Stimulated activated CD4-positive, alpha-beta T cell treated with anti-CD3 and anti-CD28 coated beads, Interleukin-15, amount 100 ng/mL, for 1 hour (primary cell): ENCODE measurements at places on chromosomes 5 and 9.

DNA sequence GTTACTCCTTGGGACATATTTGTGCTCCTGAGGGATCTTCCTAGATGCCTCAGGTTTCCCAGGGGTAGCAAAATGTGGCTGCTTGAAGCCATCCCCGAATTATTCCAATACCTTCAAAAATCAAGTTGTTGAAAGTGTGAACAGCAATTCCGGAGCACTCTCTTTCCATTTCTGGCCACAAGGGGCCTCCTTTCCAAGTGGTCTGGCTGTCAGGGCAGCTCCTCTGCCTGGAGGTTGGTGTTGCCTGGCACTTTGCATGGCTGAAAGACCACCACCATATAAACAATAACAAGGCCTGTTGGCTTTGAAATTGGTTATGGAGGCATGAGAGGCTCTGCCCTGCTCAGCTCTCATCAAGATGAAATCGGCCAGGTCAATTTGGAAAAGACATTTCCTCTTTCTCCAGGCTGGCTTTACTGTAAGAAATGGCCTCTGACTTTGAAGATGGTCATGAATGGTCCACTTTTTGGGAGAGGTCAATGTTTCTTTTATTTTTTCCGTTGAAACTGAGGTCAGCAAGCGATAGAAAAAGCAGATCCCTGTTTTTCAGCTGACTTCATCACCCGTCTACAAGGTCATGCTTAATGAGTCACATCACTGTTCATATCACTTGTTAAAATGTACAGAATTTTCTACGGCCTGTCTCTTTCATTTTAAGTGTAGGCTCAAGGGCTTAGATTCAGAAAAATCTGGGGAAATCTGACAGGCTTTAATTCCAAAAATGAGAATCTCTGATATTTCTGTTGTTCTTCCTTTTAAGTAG is 481.1 kb upstream of the ZNF608 start:
- no peak for DNase-seq

- DNase-seq, result no peak
Observed at GRCh38 chr5:34847056-34847455, 8.1 kb downstream of the TTC23L start.

- DNase-seq, result no peak
Observed at GRCh38 chr5:154368041-154368800, 77.6 kb upstream of the SAP30L start.

- DNase-seq, result no peak
Observed at GRCh38 chr9:112081918-112082729, 93.0 kb downstream of the SUSD1 start.

GRCh38 chr5:148952097-148952867 is 110.6 kb downstream of the SH3TC2 start:
- DNase-seq, result no peak

DNA sequence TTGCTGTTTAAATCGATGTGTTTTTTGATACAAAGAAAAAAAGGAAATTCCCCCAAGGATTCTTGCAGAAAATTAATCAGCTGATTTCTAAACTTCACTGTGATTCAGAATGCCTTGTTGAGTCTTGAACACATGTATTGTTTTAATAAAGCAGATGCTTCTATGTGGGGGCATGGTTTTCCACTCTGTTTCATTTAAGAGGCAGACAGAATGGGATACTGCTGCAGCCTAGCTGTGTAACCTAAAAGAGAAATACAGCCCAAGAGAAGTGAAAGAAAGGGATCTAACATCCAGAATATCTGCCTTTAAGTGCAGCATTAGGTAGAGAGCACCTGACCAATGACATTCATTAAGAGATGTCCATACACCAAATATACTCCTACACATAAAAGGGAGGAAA is 365.1 kb upstream of the CCNH start:
- no peak for DNase-seq

DNA sequence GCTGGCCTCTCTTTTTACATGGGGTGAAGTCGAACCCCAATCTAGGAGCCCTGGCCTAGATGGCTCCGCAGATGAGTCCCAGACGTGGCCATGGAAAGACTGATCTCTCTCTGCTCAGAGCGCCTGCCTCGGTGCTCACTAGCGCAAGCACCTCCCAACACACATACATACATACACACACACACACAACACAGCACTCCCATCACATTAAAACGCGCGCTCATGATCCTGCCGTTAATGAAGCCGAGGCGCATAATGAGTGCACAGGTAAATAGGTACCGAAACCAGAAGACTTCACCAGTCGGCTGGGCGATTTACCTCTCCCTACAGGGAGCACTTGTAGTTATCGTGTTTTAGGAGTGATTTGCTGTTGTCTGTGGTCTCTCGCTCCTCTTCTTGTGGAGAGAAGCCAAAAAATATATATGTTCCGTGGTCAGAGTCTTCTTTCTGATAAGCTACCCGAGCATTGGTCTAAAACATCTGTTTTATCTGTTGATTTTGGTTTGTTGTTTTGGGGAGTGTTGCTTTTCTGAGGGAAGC is 207.7 kb downstream of the MEF2C start:
- no peak for DNase-seq

DNA sequence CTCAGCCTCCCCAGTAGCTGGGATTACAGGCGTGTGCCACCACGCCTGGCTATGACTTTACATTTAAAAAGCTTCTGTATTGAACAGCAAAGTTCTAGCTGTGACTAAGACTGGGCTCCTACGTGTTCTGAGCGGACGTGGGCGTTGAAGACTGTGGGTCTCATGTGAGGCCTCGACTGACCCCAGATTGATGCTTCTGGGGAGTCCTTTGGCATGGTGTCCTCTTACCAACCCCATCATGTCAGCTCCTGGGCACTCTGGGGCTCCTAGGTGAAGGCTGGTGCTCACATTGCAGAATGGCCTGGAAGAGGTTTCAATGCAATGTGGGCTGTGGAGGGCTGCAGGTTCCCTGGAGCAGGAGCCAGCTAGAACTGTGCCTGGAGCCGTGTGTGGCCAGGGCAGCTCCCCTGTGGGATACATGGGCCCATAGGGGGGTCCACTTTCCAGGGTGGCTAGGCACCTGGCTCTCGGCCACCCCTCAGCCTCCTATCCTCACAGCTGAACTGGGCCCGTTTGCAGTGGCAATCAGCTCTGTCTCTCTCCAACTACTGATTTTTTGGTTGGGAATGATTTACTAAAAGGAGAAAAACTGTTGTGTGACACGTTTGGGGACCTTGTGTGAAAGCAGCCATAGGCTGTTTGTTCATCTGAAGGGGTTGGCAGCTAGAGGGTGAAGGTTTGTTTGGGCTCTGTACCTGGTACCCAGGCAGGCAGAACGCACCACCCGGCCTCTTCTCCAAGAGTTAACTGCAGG is 29.7 kb downstream of the SLC25A25 start:
- no peak for DNase-seq

DNA sequence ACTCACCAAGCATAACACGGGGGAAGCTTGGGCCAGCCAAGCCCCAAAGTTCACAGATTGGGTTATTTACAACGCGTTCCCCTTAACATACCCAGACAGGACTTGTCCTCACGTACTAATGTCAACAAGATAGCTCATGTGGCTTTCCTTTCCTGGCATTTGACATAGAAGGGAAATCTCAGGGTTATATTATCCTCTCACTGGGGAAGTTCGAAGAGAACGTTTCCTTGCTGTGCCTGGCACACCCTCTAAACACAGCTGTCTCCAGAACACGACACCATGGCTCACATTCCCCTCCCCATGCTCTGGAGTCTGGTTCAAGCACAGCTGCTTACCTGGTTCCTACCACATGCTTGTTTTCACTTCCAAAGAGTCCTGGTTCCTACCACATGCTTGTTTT is 46.8 kb upstream of the OTULINL start:
- DNase-seq, result no peak

GRCh38 chr5:36796155-36796554 is 80.4 kb upstream of the NIPBL start:
- no peak for DNase-seq

GRCh38 chr9:127979333-127980059 is 1.3 kb downstream of the EEIG1 start:
- DNase-seq, result no peak

DNA sequence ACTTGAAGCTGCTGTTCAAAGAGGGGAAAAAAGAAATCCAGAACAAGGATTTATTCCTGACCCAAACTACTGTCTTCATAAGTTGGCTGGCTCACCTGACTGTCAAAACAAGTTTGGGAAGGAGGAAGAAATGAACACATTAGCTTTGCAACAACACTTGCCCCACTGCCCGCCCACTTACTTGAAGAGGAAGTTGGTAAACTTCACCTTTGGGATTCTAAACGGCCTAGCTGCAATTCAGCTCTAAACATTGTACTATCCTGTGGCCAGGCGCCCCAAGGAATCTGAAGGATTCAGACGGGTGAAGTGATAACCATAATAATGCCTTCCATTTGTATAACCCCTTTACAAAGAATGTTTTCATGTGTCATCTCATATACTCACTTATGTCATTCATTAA is 199.4 kb downstream of the ARRDC3 start:
- DNase-seq, result no peak

- DNase-seq, result no peak
Observed at GRCh38 chr9:83986765-83987401, 6.3 kb downstream of the RMI1 start.

GRCh38 chr5:177981296-177982071 is 14.6 kb downstream of the PROP1 start:
- no peak for DNase-seq

DNA sequence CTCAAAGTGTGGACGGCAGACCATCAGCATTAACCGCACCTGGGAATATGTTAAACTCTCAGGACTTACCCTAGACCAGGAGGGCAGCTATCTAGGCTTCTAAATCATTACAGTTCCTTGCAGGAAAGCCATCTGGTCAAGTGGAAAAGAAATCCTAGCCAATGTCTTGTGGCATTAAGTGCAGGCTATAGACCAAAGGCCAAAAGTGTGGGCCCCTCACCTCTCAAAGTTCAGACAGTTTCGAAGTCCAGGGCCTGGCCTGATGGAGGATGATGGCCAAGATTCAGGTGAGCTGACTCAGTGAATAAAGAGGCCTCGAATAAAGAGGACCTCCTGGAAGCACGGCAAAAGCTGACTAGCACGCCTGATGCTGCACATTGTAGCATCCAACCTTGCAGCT is 24.0 kb upstream of the PTPN3 start:
- DNase-seq, result no peak

DNA sequence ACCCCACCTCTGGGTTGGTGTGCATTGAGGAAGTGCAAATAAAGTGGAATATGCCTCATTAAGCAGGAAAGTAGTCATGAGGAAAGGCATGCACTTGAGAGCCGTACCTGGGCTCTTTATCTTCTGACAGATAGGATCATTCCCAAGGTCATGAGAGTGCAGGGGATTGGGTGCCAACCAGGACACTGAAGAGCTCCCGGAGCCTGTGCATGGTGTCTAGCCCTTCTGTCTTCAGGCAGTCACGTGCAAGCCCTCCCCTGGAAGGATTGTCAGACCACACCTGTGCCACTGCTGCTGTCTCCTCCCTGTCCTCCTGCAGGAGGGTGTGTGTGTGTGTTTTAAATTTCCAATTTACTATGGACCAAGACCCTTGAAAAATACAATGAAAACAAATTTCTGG is 69.6 kb downstream of the PDE8B start:
- no peak for DNase-seq

DNA sequence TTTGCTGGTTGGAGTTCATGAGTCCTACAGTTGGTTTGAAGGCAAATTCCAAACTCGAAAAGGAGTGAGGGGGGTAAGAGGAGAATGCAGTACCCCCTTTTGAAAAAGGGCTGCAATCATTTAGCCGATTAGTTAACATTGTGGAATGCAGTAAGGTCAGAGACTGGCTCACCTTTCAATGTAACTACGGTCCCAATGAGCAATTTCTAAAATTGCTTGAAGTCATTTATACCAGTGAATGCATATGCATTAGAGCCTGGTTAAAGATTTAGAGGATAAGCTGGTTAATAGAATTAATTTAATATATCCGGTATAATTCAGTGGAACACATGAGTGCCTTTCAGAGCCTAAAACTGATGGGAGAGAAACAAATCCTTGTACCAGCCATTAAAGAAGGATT is 172.6 kb upstream of the PAPPA start:
- DNase-seq, result no peak

DNA sequence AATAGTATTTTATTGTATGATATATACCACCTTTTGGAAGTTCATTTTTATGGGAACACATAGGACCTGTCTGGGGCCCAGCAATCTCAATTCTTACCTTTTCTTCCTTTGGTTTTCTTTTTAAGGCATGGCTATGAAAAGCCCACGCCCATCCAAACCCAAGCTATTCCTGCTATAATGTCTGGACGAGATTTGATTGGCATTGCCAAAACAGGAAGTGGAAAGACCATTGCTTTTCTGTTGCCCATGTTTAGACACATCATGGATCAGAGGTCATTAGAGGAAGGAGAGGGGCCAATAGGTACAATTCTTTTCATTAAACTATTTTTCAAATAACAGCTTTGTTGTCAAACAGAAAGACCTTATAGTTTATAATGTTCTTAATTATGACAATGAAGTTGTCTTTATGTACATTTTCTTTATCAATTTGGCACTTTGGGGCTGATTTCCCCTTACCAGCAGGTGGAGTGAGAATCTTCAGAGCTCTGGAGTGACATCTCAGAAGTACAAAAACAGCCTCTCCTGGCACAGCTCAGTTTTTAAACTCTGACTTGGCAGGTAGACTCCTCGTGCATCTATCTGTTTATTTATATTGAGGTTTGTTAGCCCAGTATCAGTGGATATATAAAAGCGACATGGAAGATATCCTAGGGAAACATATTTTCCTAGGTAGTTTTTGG is 25.8 kb downstream of the DDX46 start:
- DNase-seq, result no peak

DNA sequence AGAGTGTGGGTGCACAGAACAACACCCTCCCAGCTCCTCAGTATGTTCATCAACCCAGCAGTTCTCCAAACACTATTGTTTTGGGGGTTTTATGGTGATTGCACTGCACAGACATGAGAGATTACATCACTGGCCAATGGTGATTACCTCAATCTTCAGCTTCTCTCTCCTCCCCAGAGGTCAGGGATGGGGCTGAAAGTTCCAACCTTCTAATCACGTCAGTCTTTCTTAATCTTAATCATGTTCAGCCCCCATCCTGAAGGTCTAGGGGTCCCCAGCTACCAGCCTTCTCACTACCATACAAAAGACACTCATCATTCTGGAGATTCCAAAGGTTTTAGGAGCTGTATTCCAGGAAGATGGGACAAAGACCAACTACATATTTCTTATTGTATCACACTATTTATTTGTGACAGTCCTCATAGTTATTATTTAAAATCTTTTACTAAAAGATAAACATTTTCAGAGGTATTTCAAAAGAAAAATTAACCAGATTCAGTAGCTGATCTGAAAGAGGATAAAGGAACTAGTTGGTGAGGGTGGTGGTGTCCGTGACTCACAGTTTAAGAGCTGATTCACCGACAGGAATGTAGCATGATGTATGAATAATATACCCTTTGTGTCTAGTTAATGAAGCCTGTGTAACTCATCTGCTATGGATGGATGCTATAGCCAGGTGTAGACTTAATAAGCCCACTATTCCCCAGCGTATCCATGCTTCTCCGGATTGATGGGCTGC is 35.6 kb downstream of the RASEF start:
- no peak for DNase-seq

DNA sequence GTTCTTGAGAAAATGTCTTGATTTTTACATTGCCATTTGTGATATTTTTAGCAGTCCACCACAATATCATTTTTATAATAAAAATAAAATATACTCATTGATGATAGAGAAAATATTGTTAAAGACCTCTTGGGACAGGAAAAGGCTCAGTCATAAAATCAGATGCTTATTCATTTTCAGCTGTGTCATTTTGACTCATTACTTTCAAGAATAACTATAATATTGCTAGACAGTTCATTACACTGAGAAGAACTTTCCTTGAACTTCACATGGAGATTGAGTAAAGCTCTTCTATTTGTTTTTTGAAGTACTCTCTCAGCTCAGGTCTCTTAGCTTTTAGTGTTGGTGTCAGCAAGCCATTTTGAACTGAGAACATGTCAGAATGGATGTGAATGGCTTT is 8.5 kb upstream of the MEIKIN start:
- no peak for DNase-seq
